ENCODE measurements at places on chromosomes 3 and 15.
A peak's percentile ranks its signal among the peaks of the same experiment; 100 is the strongest.

GRCh38 chr3:105423397-105423796 is 56.7 kb downstream of the ALCAM start:
- no peak for DNase-seq

GRCh38 chr15:36313021-36313420 is 266.4 kb upstream of the CDIN1 start:
- DNase-seq: no peak

- no peak for DNase-seq
These were observed 11.7 kb upstream of the MBNL1 start for GRCh38 chr3:152256851-152257562.

DNA sequence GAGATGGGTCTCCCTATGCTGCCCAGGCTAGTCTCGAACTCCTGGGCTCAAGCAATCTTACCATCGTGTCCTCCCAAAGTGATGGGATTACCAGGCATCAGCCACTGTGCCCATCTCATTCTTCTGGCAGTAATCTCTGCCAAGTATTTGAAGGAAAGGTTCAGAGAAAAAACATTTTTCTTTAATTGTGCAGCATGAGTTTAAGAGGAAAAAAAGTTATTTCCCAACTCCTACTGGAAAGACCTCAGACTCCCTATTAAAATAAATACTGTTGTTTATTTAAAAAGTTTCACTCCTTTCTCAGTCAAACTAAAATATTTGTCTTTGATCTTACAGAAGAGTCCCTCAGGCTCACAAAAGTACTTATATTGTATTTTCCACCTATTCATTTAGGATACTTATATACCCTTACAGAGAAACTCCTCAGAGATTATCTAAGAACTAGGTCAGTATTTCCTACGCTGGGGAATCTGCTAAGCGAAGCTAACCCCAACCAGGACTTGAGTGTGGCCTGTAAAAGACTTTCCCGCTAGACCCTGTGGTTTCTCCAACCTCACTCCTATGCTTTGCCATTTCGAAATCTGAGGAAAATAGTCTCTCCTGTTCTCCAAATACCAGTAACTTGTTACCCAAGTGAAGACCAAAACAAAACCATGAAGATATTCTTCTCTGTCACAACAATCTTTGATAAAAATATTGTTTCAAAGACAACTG is 28.7 kb downstream of the WWTR1 start:
- no peak for DNase-seq

- no peak for DNase-seq
These were observed 22.7 kb downstream of the LARP6 start for GRCh38 chr15:70831094-70831911.

- no peak for DNase-seq
These were observed 28.0 kb upstream of the GABRA5 start for GRCh38 chr15:26838742-26839460.

- DNase-seq: no peak
These were observed 79.3 kb downstream of the CHSY1 start for GRCh38 chr15:101172501-101173071.

- no peak for DNase-seq
These were observed 536.7 kb upstream of the TBL1XR1 start for GRCh38 chr3:177733936-177734335.

DNA sequence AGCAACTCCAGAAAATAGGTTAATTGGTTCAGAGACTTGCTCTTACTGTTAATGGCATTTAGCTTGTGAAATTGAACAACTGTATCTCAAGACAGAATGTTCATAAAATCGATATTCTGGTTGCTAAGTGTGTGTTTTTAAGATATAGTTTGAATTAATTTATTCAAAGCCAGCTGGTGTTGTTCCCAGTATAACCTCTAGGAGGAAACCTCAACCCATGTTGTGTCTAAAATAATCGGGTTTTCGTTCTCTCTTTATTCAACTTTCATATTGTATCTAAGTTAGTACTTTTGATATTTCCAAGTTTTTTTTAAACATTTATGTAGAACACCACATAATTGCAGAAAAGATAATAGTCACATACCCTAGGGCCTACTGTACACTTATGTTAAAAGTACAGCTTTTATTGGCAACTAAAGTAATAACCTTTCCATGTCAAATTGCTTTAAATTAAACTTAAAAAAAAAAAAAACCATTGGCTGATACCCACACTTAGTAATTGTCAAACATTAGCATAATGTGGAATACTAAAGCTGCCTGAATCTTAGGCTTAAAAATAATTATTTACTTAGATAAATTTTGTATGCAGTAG is 90.9 kb downstream of the SAMMSON start:
- no peak for DNase-seq

GRCh38 chr15:69926006-69926405 is 171.7 kb downstream of the TLE3 start:
- no peak for DNase-seq

DNA sequence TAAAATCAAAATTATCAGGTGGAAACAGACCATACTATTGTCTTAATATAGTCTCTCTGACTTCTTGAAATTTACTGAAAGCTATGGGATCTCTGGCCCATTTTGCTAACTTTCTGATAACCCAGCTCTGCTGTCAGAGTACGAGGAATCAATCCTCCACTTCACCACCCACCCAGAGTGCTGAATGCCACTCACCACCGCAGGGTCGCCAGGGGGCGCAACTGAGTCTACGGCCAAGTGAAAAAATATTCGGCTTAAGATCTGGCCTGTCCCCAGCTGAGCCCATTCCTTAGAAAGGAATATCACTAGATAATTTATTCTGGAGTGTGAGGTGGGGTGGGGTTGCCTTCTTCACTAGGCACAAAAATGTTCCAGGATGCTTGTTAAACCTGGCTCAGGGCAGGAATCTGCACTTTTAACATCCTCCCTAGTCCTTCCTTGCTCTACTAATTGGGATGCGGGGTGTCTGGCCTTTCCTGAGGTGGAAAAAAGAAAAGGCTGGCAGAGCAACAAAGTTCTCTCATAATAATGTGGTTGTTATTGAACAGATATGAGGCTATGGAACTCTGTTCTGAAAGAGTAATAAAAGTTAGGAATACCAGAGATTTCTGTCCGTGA is 520.6 kb downstream of the MFSD1 start:
- DNase-seq: no peak

DNA sequence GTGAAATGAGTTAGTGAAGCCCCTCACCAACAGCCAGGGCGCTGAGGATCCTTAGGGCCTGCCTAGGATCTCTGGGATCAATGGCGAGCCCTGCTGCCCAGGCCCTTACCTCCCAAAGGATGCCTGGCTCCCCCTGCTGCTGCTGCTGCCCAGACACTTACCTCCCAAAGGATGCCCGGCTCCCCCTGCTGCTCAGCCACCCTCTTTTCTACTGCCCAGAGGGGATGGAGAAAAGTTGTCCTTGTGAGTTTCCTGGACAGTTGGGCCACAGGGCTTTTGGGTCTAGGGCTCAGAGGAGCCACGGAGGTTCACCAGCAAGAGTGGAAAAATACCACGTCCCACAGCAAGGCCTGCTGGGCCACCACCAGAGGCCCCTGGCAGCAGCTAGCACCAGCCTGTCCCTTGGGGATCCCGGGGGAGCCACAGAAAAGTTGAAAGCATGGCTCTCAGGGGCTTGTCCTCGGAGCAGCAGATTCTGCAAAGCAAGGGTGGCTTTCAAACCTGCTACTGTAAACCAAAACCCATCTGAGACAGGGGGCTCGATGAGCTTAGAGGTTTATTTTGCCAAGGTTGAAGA is 59.4 kb downstream of the SLC6A6 start:
- DNase-seq: peak; percentile 9

DNA sequence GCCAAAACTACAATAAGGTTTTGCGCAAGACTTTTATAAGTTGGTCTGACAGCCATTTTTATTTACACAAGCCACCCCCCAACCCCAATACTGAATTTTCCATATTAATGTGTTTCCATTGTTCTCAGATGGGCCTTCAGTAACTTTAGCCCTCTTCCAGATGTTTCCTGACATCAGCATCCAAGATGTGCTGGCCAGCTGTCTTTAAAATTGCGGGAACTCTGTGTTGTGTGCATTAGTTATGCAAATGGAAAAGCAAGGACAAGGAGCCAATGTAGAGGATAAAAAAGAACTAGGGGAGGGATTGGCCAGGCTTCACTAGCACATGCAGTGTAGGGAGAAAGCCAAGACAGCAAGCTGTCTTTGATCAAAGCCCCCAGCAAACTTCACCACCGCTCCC is 45.4 kb downstream of the COMMD2 start:
- no peak for DNase-seq

DNA sequence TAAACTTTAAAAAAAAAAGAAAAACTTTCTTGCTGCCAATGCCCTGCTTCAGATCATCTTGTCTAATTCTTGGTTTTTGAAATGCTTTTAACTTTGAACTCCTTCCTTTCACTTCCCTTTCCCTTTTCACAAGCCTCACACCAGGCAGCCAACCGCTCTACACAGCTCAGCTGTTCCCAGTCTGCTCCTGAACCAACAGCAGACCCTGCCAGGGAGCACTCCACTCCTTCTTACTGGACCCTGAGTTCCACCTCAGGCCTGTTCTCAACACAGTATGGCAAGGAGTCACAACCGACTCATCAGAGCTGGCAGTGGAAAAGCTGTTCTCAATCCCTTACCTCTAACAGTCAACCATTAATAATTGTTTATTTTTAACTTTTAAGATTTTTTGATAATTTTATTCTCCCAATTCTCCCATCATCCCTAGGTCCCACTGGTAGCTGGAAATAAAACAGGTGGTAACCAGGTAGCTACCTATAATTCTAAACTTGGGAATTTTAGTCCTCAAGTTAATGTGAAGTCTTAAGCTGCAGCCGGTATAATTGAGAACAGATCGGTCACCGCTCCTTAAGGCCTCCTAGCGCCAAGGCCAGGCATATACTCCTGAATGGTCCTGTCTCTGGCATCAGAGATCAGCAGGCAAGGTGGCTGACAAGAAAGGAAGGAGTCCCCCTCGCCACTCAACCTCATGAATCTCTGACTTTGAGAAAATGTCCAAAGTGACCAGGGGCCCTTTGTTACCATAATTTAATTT is 43.9 kb downstream of the BOC start:
- no peak for DNase-seq

DNA sequence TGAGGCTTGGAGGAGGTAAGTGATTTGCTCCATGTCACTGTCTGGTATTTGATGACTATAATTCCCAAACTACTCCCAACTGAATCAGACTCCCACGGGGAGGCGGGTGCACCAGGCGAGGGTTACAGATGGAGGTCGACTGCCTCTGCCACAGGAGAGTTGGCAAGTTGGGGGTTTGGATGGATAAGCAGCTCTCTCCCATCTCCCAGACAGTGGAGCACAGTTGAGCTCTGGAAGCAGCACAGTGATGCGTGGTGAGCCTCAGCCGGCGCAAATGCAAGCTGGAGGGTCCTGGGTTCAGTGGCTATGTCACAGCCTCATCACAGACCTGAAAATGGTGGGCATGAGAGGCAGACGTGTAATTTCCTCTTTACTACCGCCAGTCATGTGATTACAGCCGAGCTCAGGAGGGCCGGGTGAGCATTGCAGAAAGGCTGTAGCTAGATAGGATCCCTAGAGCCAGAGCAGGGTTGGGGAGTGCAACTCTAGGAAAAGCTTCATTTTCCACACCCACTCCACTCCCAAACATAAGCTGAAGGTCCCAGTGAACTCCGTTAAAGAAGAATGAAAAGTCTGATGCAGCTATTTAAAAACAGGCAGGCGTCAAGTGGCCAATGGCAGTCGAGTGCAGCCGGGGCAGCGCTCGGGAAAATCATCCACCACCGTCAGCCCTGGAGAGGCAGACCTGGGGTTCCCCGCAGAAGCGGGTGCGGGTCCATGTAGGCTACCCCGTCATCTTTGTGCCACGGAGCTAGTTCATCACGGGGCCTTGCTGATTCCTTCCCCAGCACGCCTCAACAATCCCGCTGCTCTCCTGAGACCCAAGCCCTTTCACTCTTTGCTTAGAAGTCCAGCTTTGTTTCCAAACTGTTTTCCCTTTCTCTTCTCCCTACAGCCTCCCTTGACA is 33.3 kb upstream of the VPS8 start:
- DNase-seq: no peak

DNA sequence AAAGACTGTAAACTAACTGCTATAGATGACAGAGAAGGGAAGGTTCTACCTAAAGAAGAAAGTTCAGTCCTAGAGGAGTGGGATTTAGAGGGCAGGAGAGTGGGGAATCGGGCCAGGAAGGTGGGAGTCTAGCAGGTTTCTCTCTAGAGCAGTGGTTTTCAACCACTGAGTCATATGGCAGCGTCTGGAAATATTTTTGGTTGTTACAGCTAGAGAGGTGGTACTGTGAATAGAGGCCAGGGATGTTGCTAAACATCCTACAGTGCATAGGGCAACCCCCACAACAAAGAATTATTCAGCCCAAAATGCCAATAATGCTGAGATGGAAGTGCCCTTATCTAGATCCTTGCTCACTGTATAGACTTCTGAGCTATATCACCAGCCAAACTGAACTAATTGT is 28.7 kb downstream of the ATP1B3 start:
- no peak for DNase-seq

DNA sequence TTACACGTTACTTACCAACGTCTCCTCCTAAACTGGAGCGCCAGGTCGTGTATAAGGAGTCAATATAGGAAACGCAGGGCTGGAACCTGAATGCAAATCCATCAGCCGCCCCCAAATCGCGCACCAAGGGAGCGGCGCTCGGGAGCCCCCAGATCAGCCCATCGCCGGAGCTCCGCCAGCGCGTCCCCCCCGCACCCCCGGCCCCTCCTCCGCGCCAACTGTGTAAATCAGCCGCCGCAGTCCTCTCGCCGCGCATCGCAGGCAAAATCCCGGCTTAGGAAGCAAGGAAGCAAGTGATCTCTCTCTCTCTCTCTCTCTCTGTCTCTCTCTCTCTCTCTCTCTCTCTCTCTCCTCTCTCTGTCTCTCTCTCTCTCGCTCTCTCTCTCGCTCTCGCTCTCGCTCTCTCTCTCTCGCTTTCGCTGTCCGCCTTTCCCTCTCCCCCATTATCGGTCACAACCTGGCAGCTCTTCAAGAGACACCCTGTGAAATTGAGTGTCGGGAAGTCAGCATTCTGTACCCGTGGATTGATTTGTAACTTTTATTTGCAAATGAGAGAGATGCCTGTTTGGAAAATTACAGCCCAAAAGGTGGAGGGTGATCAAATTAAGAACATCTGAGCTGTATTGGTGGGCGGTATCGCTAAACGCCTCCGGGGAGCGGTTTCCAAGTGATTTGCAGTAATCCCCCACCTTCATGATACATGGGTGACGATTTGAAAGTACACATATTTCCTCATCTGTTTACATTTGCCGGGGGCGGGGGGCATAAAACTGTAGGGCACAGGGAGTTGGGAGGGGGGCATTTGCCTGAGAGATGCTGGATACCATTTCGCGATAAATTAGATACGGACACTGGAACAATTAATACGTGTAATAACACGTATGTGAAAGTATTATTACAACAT is 645 bp upstream of the SLITRK3 start:
- DNase-seq: no peak

Measured in activated T-cell treated with anti-CD3 and anti-CD28 coated beads for 4 hours (primary cell).